Body of pancreas (tissue), 4 donors: ENCODE measurements at places on chromosomes 3 and 15. TPM values are rescaled to one million over a fixed set of nuclear protein-coding genes. Genes with fewer than 3 reads are reported as not detected.

The SCN11A gene
- total RNA-seq: not detected

- no peak for DNase-seq
Measured at GRCh38 chr15:45112591-45113379, 1.2 kb downstream of the DUOX2 start.

DNA sequence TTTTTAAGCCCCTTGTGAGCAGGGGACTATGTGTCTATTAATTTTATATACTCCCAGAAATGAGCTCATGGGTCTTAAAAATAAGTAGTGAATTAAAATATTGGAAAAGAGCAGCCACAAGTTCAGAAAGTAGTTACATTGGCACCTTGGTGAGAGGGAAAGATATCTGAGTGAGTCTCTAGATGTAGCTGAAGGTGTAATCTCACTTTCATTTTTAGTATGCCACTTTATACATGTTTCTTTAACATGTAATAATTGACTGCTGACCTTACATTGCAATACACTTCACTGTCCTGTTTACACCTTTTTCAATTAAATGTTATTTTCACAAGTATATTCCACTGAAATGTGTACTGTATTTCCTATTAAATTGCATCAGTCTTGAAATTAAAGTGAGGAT, 12.1 kb upstream of the PAK6 start:
- no peak for DNase-seq

The SCN5A gene
- total RNA-seq: 0.26 TPM

- DNase-seq: peak; percentile 26
Measured at GRCh38 chr3:37909067-37909911, 47.6 kb downstream of the CTDSPL start.

- no peak for DNase-seq
Measured at GRCh38 chr3:58084166-58084565, 75.9 kb downstream of the FLNB start.

GRCh38 chr3:117417411-117417810, 707.8 kb downstream of the TUSC7 start:
- DNase-seq: no peak

DNA sequence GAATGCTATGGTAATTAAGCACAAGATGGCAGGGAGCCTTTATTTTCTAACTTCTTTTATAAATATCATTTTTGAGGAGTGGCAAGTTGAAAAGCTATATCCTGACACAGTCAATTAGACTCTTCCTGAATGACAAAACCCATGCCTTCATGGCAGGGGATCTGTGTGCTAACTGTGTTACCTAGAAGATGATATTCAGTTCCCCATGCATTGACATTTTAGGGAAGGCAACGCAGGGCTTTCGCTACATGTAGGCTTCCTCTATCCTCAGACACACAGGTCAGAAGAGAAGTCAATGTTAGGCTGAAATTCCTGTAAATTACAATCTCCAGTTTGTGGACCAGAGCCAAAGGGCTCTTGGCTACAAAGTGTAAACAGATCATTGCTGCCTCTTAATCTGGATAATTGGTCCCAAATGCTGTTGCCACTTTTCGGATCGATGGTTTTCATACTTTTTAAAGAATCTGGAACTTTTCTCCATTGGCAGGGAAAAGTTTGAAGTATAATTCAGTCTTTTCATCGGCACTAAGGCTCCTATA, 22.6 kb upstream of the NR2F2 start:
- no peak for DNase-seq

The HRG gene
- not detected for total RNA-seq
